A172 (cell line): ENCODE measurements at places on chromosomes 12 and 14.

DNA sequence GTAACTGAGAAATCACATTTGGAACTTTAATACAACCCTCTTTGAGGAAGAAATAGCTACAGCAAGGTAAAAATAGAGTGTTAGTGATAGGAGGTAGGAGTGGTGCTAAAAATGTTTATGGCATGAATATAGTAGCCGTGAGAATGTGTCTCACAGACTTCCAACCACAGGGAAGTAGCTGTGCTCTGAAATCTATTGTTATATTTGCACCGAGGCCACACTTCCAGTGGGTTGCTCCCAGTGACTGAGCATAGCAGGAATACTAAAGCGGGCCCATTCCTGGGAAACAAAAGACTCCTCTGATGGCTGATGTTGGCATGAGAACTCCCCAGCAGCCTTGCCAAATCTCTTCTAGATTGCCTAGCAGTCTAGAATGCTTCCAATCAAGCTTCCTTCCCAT lies 174.1 kb upstream of the PLXNC1 start:
- DNase-seq, result no peak

DNA sequence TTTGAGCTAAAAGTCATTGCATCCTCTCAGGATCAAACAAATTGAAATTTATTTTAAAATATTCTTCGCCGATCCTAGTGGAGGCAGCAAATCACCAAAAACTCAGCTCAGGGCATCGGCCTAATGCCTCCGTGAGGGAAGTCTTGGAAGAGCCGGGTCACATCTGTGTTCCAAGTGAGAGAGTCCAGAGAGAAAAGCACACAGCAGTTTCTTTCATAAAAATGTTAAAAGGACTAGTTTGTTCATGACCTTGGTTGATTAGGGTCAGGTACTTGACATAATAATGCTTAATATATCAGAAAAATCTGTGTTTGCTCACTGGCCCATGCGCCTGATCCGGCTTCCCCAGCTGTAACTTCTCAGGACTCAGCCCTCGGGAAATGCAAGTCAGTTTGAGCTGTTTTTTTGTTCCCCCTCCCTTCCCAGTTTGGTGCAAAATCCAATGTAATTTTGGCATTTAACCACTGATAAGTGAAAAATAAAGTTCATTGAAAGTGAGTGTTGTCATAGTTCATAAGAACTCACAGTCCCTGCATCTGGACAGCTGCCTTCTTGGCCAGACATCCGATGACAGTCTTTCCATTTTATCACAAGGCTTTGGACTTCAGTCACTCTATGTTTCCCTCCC lies 161.7 kb downstream of the CAND1 start:
- DNase-seq, result no peak

GRCh38 chr14:37842106-37842505 lies 246.7 kb downstream of the TTC6 start:
- DNase-seq, result no peak

DNA sequence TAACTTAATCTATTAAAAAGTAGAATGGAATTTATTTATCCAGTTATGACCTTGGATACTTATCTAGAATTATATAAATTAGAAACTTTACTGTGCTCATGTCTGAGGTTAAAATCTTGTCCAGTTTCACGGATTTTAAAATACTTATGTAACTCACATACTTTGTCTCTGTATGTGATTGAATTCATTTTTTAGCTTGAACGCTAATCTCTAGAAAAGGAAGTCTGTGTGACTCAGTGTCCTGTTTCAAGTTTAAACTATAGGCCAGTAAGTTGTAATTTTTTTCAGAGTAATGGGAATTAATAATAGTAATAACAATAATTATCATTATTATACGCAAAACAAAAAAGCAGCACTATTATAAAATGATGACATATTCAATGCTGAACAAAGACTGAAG lies 168.6 kb downstream of the CPNE8 start:
- no peak for DNase-seq

DNA sequence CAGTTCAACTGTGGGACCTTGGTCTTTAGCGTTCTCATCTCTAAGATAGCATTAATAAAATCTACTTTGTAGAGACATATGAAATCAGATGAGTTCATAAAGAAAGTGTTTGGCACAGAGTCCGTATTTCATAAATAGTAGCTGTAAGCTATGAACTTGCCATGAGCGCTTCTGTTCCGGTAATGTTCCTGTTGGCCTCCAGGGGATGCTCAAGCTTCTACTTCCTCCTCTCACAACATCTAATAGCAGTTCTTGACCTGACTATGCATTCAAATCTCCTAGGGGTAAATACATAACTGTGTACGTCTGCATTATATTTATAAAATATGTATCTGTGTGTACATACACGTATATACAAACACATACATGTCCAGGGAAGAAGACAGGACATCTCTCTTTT lies 288.2 kb upstream of the TMPO start:
- DNase-seq, result peak; percentile 3

- no peak for DNase-seq
Observed at GRCh38 chr12:58809064-58809607, 111.2 kb downstream of the LRIG3 start.

- DNase-seq, result no peak
Observed at GRCh38 chr12:77047341-77048109, 17.8 kb downstream of the E2F7 start.

DNA sequence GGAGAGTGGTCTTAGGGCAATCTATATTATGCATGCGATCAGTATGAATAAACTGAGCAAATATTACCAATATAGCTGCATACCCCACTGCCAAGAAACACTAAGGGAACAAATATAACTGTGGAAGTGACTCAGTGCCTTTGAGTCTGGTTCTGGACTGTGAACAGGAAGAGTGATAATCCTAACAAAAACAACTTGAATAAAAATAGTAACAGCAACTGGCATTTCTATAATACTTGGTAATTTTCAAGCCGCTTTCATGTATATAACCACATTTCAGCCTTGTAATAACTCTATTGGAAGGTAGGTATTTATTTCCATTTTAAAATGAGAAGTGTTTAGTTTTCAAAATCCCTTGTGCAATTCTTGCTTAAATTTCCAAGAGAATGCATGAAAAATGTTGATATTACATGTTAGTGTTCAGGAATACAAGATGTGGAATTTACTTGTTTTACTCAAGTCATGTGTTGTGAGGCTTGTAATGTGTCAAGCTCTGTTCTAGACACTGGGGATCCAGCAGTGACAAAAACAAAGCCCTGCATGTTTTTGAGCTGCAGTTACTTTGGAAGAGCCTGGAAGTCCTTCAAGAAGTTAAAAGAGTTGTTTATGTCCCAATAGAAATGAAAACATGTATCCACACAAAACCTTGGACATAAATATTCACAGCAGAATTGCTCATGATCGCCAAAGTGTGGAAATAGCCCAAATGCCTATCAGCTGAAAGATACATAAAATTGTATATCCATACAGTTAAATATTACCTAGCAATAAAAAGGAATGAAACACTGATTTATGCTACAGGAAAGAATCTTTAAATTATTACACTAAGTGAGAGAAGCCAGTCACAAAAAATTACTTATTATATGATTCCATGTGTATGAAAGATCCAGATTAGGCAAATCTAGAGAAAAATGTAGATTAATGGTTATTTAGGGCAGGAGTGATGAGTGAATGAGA lies 338.1 kb upstream of the TMEM132C start:
- DNase-seq, result peak; percentile 67

DNA sequence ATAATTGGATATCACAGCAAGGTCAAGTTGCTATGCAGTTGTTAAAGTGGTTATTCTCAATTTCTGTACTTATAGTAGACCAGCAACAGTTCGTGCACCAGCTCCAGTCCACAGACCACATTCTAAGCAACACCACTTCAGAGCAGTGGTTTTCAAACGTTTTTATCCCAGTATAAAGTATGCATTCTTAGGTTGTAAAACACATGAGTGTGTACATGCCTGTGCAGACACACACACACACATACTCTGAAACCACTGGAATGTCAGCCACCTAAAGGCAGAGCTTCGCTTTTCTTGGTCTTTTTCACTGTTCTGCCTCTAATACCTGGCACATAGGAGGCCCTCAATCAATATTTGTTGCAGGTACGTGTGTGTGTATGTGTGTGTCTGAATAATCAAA lies 22.2 kb upstream of the C12orf71 start:
- no peak for DNase-seq

- DNase-seq, result no peak
Observed at GRCh38 chr12:39205969-39206368, 237.0 kb downstream of the KIF21A start.

- DNase-seq, result no peak
Observed at GRCh38 chr12:98058838-98059237, 456.6 kb upstream of the TMPO start.

DNA sequence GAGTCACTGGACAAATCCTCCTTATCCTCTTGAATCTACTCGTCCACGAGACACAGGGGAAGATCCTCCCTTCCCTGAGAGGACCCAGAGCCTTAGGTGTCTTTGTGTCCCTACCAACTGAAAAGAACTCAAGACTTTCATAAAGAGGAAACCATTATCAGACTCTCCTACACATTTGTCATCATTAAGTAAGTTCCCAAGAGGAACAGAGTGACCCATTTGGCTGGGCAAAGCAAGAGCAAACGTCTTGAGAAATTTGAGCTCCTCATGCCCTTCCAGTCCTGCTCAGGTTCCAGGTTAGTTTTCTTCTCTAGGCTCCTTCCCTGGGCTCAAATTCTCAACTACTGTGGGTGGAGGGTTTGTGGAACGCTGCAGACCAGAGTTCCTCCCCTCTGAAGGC lies 5.7 kb downstream of the MLF2 start:
- no peak for DNase-seq

DNA sequence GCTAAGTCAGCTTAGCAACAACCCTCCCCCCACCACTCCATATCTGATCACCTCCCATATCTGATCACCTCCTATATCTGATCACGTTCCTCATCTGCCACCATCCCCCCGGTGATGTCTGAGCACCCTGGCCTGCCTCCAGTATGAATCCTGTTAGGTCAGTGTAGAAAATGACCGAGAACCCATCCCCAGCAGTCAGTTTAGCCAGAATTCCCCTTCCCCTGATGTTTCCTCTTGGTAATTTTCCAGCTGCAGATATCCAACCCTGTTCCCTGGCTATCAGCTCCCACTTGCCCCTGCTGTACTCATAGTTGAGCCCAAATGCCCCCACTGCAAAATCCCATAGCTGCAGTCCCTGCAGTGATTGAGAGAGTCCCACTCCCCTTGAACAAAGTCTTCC lies 12.5 kb downstream of the SELPLG start:
- no peak for DNase-seq

DNA sequence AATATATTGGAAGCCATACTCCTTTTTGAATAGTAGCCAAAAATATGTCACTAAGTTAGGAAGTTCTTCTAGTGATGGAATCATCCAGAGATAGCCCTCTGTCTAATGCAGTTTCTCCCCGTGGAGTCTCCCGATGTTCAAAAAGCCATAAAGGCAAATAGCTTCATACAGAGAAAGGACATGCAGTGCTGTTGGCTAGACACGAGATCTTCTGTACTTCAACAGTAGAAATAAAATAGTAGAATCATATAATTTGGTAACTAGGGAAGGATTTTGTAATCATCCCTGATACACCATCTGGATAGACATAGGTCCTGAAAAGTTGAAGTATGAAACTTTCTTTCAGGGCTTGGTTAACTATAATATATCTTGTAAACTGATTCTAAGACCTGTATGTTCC lies 27.6 kb downstream of the LRFN5 start:
- no peak for DNase-seq
